ENCODE measurements at places on chromosomes 6 and 20.
A peak's percentile ranks its signal among the peaks of the same experiment; 100 is the strongest.

- DNase-seq = no peak
Observed at GRCh38 chr6:157879873-157880254, 56.8 kb downstream of the SNX9 start.

DNA sequence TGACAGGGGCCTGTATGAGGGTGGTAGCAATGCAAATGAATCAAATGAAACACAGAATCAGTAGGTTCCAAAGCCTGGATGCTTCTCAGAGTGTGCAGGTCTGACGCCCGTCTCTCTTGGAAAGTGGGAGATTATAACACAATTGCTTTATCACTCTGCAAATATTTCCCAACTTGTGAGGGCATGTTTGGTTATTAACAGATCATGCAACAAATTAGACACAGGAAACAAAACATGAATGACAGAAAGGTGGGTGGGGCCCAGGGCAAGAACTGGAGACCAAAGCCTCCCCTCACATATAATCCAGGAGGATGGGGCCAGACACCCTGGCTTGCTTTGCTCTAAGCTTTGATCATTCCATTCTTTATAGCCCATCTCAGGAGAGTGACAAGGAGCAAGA lies 108.6 kb upstream of the MRPS10 start:
- no peak for DNase-seq

DNA sequence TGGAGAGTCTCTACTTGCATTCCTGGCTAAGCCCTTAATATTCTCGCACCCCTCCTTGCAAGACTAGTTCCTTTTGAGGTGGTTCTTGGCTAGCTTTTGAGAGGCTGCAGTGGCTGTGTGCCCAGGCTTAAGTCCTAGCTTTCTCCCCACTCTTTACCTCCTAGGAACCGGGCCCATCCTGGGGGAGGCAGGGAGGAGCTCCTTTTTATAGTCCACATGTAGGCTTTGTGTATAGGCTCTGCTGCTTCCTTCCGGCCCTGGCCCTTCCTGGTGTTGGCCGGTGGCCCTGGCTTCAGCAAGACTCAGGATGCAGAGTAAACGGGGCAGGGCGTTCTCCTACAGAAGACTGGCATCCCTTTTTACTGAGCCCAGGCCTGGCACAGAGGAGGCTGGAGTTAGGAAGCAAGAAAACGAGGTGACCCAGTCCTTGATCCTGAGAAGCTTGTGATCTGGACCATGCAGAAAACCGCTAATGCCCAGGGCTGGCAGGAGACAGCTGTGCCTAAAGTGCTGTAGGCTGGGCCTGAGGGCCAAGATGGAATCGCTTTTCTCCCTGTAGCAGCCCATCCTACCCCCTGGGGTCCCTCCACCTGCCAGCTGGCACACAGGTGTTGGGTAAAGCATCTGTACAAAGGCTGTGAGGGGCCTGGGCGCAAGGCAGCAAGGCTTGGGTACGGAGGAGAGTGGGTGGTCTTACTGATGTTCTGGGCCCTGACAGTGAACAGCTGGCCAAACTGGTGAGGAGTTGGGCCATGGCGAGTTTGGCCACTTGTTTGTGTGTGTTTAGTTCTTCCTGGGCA lies 8.7 kb downstream of the PLCG1 start:
- no peak for DNase-seq

DNA sequence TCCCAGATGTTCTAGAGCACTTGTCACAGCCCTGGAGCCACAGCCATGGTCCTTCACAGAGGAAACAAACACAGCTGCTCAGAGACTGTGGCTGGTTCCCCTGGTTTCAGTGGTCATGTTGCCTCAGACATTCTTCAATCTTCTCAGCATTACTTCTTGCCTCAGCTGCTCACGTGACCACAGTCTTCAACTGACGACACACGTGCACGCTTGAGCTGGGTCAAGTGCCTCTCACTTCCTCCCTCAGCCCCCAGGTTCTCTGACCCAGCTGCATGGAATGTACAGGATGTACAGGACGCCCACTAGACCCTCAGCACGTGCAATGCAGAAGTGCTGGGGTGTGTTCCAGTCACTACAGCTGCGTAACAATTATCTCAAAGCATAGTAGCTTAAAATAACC lies 159.8 kb upstream of the GGTLC1 start:
- peak; percentile 93 for DNase-seq

GRCh38 chr6:44006872-44007303 lies 120.4 kb downstream of the MRPL14 start:
- no peak for DNase-seq

Data from Jurkat, Clone E6-1 (cell line).